ENCODE measurements at places on chromosomes 12 and 14.

DNA sequence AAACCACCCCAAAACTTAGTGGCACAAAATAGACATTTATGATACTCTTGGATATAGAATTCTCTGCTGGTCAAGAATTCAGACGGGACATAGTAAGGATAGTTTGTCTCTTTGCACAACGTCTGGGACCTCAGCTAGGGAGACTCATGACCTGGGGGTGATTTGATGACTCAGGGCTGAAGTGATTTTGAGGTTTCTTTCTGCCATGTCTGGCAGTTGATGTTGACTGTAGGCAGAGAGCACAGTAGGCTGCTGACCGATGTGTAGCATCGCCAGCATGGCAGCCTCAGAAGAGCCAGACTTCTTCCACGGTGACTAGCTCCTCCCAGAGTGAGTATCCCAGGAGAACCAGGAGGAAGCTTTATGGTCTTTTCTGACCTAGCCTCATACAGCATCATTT is 88.9 kb upstream of the FRMD6 start:
- DNase-seq: no peak

DNA sequence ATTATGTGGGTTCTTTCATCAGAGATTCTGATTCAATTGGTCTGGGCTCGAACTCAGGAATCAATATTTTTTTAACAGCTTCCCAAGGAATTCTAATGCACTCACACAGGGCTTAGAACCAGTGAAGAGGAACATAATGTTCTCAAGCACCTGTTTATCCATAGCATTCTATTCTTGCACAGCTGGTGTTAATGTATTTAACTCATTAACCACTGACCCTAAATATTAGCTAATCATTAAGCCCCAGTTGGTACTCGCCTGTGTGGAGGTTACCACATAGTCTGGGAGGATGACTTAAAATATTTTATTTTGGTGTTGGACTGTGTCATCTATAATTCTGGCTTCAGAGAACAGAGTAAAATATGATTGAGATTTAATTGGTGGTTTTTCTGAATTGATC is 45.3 kb downstream of the LRP6 start:
- no peak for DNase-seq

DNA sequence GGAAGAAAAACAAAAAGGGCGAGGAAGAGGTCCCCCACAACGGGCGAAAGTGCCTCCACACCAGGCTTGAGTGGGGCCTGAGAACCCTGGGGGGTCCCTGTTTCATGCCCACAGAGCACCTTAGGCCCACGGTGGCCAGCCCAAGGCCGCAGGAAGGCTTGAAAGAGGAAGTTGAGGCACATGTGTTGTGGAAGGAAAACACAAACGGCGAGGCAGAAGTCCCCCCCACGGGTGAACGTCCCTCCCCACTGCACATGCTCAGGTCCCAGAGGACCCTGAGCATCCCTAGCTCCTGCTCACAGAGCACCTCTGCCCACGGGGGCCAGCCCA is 371.5 kb downstream of the ALG10 start:
- no peak for DNase-seq

DNA sequence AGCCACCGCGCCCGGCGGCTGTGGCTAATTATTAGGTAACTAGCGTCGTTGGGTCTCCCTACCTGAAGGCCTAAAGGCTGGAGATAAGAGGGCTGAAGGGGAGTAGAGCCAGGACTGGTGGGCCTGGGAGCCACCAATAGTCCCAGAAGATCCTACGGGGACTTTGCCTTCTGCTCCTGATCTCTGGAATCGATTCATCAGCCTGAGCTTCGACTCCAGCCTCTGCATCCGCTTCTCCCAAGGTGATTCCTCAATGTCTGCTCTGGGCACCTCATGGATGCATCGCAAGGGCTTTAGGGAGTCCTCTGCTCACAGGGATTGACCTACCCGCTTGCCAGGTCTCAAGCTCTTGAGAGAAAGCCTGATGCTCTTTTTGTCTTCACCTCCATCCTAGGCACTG is 14.7 kb upstream of the KDM2B start:
- no peak for DNase-seq

- DNase-seq: no peak
Observed at GRCh38 chr12:25197608-25198007, 2.6 kb downstream of the ETFRF1 start.

DNA sequence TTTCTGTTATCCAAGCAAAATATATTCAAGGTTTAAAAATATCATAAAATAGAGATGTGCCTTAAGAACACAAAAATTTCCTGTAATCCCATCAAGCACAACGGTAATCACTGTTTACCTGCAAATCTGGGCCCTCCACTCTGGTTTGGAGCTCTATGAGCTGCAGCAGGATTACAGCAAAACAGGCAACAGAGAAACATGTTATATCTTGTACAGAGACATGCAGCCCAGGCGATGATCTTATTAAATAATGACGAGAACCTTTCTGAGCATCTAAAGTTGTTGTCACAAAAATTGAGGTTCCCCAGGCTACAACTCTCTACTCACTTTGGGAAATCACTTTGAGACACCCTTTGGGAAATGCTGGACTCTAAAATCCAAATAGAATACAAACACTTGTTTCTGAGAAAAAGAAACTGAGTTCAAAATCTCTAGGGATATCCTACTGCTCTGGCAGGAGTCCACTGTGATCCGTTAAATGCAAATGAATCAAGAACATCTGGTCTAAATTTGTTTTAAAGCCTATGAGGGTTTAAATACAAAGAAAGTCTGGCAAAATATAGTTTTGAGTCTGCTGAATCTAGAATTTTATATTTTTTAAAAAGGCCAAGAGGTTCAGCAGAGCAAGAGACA is 36.3 kb downstream of the STON2 start:
- no peak for DNase-seq

DNA sequence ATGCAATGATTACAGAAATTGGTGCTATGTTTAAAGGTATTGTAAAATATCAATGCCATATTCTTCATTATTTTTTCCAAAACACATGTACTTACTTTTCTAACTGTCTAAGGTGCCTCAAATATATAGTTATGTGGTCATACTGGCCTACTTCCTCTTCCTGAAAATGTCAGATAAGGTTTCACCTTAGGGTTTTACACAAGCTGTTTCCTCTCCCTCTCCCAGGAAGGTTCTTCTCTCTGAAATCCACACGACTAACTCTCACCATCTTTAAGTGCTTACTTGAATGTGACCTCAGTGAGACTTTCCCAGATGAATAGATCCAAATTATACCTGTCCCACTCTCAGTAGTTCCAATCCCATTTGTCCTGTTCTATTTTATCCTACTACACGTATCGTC is 11.6 kb upstream of the CLEC4D start:
- no peak for DNase-seq

DNA sequence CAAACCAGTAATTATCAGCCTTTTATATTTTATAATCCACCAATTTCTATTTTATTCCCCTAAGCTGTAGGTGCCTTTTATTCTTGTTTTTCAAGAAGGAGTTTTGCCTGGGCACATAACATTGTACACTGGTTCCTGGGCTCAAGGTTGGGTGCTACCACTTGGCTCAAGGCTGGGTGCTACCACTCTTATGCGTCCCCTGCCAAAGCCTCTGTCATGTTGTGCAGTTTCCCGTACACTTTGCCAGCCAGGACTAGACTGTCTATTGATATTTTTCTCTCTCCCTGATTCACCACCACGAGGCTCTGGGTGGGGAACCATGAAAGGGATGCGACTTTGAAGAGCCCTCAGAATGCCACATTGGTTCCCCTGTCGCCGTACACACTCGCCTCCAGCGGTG is 52.5 kb upstream of the VASH1 start:
- no peak for DNase-seq

Data from GM06990 (cell line).